ENCODE measurements at places on chromosomes 11 and 22. TPM values are rescaled to one million over a fixed set of nuclear protein-coding genes. Genes with fewer than 3 reads are reported as not detected.

Gene SPCS2
- 10.2 TPM for total RNA-seq

Gene WNT11
- 12.9 TPM for total RNA-seq

Gene CAPN1
- total RNA-seq = 174 TPM

Gene PNPLA5
- not detected for total RNA-seq

Gene USP28
- 33.6 TPM for total RNA-seq

Gene C11orf86
- total RNA-seq = not detected

Gene ACP2
- 37.3 TPM for total RNA-seq

Gene OR56A1
- total RNA-seq = not detected

Gene MOV10L1
- total RNA-seq = 2.6 TPM

Gene DKK3
- total RNA-seq = 551 TPM

Gene PNPLA3
- total RNA-seq = 19.6 TPM

Gene MMP3
- 928 TPM for total RNA-seq

Gene FBLN1
- 528 TPM for total RNA-seq

Gene NCAM1
- total RNA-seq = 4.2 TPM

Gene SLC25A18
- not detected for total RNA-seq

Gene FOLR2
- not detected for total RNA-seq

Gene BATF2
- total RNA-seq = 2.3 TPM

Gene OR5AS1
- total RNA-seq = not detected

Gene LINC01488
- total RNA-seq = not detected

Gene SF3A1
- total RNA-seq = 63.0 TPM
